ENCODE measurements at places on chromosomes 12 and 14.

- DNase-seq: no peak
Observed at GRCh38 chr14:105377555-105378182, 20.7 kb upstream of the TEX22 start.

DNA sequence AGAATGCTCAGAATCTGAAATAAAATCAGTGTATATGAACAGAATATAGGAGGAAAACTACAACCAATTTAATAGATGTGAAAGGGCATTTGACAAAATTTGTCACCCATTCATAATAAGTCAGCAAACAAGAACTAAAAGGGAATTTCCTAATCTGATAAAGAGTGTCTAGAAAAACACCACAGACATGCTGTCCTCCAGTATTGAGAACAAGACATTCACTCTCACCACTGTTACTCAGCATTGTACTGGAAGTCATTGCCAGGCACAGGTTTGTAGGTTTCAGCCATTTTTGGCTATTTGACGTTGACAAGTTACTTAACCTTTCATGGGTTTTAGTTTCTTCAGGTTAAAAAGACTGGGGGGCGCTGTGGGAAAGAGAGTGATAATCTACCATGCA lies 13.2 kb downstream of the EIF2S1 start:
- DNase-seq: no peak

GRCh38 chr12:43332977-43333640 lies 218.9 kb downstream of the ADAMTS20 start:
- no peak for DNase-seq

- no peak for DNase-seq
Observed at GRCh38 chr12:8734873-8735381, 37.1 kb downstream of the RIMKLB start.

- no peak for DNase-seq
Observed at GRCh38 chr12:76641961-76642360, 82.4 kb upstream of the OSBPL8 start.
